CD4-positive, alpha-beta T cell treated with Interleukin-4 for 1 hour (primary cell): ENCODE measurements at places on chromosomes 6 and 20.
A peak's percentile ranks its signal among the peaks of the same experiment; 100 is the strongest.

DNA sequence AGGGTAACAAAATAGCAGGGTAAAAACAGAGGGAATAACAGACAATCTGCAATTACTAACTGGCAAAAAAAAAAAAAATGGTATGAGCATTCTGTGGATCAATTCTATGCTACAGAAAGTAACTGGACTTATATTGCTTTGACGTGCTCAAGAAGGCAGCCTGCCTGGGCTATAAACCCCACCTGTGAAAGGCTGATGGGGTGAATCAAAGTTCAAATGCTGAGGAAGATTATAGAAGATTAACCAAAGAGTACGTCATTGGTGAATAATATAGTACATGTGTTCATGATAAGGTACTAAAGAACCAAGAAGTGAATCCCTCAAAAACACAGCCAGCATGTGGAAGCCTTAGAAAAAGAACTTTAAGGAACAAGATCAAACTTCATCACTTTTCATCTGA is 441.9 kb upstream of the PTCHD4 start:
- DNase-seq = no peak

- no peak for DNase-seq
Observed at GRCh38 chr6:144217797-144218196, 67.3 kb upstream of the UTRN start.

- no peak for DNase-seq
Observed at GRCh38 chr6:4743062-4743461, 33.1 kb upstream of the CDYL start.

DNA sequence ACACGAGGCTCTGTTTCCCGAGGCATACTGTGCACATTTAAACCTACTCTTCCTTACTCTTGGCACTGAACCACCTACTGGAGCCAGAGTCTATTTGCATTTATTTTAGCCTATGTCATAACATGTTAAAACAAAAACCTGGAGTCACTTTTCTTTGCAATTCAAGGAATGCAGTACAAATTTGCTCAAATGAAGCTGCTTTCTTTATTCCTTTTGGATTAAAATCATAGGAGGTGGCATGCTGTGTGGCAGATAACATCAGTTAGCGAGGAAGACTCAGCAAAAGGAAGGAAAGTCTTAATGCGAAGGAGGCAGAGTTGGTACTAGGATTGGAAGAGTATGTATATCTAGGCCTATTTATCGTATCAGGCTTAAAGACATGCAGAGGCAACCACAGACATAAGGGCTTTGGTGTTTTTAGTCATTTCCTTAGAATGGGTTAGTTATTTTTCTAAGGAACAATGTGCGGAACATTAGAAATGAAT is 92.9 kb downstream of the SAMD3 start:
- no peak for DNase-seq

- DNase-seq = no peak
Observed at GRCh38 chr6:139748353-139749146, 374.1 kb upstream of the CITED2 start.

GRCh38 chr20:18922251-18922650 is 108.7 kb downstream of the SCP2D1 start:
- DNase-seq = no peak

- DNase-seq = no peak
Observed at GRCh38 chr6:1605893-1606779, 3.6 kb upstream of the FOXC1 start.

- no peak for DNase-seq
Observed at GRCh38 chr6:27630727-27631608, 158.1 kb upstream of the ZNF184 start.

GRCh38 chr6:17276766-17277165 is 4.4 kb upstream of the RBM24 start:
- DNase-seq = no peak

DNA sequence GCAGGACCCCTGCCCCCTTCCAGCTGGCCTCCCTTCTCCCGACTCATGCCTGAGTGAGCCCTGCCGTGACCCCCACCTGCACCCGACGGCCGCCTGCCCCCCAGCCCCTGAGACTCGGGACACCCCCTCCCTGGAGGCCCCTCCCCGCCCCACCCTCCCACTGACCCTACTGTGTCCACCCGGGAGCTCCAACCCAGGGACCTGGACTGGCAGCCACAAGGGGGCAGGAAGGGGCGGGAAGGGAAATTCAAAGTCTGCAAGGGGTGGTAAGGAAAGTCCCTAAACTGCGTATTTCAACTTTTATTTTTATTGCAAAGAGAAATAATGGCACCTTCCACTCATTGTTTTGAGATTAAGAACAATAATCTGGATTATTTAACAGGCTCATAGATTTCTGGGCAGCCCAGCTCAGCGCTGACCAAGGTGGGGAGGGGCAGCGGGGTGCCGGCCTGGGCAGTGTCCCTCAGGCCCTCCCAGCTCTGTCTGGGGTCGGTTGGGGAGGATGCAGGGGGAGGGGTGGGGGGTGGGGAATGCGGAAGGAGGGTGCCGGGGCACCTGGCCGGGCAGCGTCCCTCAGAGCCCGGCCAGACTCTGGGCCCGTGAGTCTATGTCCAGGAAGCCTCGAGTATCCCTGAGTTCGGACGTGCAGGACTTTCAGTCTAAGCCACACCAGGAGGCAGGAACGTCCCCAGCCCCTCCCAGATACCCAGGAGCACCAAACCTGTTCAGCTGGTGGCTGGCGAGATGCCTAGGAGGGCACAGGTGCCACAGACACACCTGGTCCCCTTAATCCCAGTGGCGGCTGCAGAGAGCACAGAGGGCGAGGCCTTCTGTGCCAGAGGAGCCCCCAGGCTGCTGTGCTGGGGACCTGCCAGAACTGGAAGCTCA is 1.3 kb upstream of the PTK6 start:
- DNase-seq = peak; percentile 68

DNA sequence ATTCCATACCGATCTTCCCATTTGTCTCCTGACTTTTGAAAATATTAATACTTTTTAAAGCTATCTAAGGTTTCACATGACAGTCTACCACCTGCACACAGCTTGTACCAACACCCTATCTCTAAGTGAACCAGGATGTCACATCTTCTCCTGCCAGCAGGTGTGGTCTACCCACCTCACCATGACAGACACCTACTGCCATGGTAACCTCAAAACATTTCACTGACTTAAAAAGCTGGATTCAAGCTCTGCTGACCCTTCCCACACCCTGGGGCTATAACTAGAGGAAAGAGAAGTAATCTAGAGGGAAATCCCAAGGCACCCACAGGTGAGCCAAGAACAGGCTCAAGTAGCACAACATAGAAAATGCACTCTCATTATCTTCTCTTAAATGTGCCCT is 1.2 kb downstream of the SLC17A3 start:
- peak; percentile 16 for DNase-seq

DNA sequence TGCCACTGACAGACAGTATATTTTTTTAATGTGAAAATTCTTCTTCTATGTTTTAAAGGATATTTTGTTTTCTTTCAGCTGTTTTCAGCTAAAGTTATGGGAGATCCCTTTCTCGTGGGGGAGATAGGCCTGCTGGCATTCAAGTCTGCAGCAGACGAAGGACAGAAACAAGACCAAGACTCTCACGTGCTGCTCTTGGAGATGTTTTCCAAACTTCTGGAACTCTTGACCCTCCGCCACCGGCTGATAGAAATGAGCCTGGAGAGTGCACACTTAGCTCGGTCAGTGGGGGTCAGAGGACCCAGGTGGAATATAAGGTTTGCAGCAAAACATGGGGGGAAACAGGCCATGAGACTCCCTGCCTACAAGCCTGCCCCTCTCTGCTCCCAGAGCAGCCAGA is 120.5 kb downstream of the CD164 start:
- DNase-seq = no peak

DNA sequence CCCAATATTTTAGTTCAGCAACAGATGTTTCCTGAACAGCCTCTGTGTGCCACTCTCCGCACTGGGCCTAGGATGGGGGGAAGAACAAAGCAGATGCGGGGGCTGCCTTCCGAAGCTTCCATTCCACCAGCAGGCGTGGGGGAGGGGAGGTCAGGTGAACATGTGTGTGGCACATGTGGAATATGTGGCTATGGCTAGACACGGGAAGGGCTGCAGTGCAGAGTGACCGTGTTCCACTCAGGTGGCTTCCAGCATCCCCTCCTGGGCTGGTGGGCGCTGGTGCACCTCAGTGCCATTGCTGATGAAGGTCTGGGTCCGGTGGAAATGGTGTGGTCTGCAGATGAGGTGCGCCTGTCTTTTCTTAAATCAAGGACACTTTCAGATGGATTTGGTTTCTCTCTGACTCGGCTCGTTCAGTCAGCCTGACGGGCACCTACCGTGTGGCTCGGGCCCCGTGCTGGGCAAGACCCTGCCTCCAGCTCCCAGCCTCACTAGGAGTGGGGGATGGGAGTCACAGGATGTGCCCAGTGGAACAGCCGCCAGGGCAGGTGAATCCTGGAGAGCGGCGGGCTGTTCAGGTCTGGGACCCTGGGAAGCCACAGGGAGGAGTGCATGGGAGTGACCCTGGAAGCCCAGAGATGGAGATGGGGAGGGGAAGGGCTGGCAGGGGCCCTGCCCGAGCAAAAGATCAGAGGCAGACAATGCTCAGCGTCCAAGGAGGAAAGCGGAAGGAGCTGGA is 111.0 kb downstream of the SYCP2 start:
- DNase-seq = no peak

DNA sequence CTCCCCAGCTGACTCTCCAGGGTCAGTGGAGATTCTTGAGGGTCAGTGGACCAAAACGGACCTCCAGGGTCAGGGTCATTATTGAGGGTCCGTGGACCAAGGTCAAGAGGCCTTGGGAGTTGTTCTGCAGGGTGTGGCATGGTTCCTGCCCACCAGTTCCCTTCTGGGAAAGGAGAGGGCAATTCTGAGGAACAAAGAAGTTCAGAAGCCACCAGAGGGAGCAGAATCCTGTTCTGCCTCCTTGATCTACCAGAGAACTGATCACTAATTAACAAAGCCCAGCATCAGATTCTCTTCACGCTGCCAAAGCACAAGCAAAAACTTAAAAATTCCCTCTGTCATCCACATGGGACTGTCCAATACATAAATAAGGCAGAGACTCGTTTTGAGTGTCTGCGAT is 263.4 kb downstream of the DHX35 start:
- DNase-seq = no peak

DNA sequence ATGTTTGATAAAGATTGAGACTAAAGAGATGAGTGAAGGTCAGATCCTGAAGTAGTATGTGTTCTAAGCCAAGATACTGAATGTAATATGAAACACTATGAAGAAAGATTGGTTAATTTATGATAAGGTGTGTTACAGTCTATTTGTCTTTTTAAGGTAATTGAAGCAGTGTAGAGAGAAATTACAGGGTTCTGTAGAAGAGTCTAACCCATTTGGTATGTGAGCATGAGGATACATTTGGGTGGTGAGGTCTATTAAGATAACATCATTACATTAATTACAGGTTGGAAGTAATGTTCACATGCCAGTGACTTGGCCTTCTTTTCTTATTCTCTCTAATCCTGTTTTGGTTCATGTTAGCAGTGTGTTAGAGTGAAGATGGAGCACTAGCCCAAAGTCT is 61.4 kb downstream of the AFDN start:
- no peak for DNase-seq

DNA sequence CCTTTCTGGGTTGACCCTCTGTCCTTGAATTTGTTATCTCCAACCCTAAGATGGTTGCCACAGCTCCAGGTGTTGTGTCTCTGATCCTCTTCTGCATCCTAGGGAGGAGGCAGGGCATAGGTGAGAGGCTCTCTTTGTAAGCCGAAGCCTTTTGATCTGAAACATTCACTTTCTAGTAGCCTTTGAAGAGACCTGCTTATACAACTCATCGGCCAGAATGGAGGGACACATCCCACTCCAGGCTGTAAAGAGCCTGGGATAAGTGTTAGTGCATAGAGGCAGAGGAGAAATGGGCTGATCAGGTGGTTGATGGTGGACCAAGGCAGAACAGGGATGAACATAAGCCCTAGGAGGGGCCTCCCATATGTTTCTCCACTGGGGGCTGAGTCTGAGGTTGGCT is 137.1 kb upstream of the KCNG1 start:
- no peak for DNase-seq

- no peak for DNase-seq
Observed at GRCh38 chr6:65943051-65943450, 236.0 kb upstream of the EYS start.

- no peak for DNase-seq
Observed at GRCh38 chr6:41255638-41256246, 27.6 kb downstream of the TREML4 start.

- DNase-seq = peak; percentile 41
Observed at GRCh38 chr6:2990248-2990931, 9.3 kb upstream of the NQO2 start.

- DNase-seq = no peak
Observed at GRCh38 chr20:10329387-10330005, 104.5 kb downstream of the MKKS start.

GRCh38 chr20:38945012-38945411 is 17.1 kb upstream of the DHX35 start:
- DNase-seq = no peak

GRCh38 chr6:252775-253535 is 39.3 kb upstream of the DUSP22 start:
- DNase-seq = no peak

- DNase-seq = no peak
Observed at GRCh38 chr20:53606364-53606985, 12.8 kb upstream of the ZNF217 start.

- no peak for DNase-seq
Observed at GRCh38 chr6:89215391-89215790, 1.8 kb downstream of the GABRR1 start.

DNA sequence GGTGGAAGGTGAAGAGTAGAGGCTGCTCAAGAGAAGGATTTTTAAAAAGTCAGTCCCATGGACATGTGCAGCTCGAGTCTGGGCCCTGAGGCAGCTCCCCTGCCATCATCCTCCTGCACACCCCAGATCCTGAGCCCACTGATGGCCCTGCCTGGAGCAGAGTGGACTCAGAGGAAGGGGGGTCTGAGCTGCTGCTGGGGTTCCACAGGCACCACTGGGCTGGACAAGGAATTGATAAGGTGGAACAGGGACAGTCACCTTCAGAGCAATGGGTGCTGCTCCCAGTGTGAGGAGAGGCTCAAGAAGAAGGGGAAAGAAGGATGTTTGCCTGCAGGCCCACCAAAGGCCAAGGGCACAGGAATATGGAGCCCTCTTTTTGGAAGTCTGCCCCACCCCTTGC is 6.2 kb downstream of the ULBP2 start:
- no peak for DNase-seq

DNA sequence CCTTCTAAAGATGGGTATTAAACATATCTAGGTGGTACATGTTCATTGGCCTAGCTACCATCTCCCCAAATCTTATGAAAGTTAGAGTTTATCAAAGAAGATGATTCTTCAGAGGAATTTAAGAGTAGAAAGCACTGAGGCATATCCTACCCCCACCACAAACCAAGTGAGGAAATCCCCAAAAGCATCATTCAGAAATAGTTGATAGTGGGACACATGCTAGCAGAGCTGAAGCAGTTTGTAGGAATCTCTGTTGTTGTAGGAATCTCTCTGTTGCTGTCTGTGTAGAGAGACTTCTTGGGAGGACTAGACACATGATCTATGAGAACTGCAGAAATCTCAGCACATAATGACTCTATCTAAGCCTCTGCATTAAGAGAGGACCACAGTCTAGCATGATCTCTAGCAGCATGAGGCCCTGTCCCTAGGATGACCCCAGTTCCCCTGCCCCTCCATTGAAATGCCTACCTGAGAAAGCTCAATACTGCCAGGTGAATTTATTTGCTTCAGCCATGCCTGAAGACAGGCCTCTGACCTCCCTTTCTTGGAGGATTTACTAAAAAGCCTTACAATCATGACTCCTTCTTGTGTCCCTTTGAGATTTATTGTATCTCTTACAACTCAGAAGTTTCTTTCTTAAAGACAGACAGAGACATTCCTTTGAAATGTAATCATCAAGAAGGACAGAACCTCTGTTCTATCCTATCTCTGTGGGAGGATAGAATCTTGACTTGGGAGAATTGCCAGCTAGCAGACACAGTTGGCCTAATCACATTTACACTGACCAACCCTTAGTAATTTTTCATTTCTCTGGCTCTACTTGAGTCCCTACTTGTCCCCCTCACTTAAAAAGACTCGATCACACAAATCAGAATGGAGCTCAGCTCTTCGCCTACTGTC is 582.4 kb downstream of the PHF3 start:
- DNase-seq = no peak
